Activated CD4-positive, alpha-beta memory T cell treated with anti-CD3 and anti-CD28 coated beads, Interleukin-2, amount 10 ng/mL, durations not matched to agents 7 days and 5 days (primary cell): ENCODE measurements at places on chromosomes 3 and 15. TPM values are rescaled to one million over a fixed set of nuclear protein-coding genes. Genes with fewer than 3 reads are reported as not detected.

The DNASE1L3 gene
- total RNA-seq: not detected

DNA sequence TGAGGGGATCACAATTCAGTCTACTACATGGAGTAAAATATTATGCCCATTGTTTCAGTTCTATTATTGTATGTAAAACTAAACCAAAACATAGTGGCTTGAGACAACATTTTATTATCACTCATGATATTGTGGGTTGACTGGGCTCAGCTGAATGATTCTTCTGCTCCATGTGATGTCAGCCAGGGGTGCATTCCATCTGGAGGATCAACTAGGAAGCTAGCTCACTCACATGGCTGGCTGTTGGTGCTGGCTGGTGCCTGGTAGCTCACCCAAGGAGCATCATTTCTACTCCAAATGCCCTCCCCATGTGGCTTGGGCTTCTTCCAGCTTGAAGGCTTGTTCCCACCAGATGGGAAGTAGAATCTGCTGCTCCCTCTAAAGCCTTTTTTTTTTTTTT, 51.8 kb upstream of the CLRN1 start:
- H3K4me1 ChIP-seq: no peaks in the 10 kb centered on the region
- H3K4me3 ChIP-seq: no peak overlapping the region
- H3K27ac ChIP-seq: no peak overlapping the region
- H3K27me3 ChIP-seq: peaks cover 8% of the 10 kb centered on the region
- H3K36me3 ChIP-seq: no peaks in the 10 kb centered on the region

The MTMR10 gene
- 21.8 TPM for total RNA-seq

DNA sequence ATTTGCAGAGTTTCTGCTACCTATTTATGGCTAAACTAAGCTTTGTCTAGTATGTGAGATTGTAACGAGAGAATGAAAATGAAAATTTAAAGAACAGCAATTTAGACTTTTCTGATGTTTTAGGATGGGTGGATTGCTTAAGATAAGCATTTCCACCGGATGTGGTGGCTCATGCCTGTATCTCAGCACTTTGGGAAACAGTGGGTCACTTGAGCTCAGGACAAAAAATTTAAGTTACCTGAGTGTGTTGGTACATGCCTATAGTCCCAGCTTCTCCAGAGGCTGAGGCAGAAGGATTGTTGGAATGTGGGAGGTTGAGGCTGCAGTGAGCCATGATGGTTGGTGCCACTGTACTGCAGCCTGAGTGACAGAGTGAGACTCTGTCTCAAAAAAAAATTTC, 3.3 kb downstream of the PPP4R2 start:
- H3K36me3 ChIP-seq: peaks cover 63% of the 10 kb centered on the region
- H3K4me1 ChIP-seq: peaks cover 64% of the 10 kb centered on the region
- H3K27me3 ChIP-seq: no peaks in the 10 kb centered on the region
- H3K27ac ChIP-seq: peak overlapping the region; percentile 82
- H3K4me3 ChIP-seq: peak overlapping the region; percentile 73

The NUSAP1 gene
- 243 TPM for total RNA-seq

DNA sequence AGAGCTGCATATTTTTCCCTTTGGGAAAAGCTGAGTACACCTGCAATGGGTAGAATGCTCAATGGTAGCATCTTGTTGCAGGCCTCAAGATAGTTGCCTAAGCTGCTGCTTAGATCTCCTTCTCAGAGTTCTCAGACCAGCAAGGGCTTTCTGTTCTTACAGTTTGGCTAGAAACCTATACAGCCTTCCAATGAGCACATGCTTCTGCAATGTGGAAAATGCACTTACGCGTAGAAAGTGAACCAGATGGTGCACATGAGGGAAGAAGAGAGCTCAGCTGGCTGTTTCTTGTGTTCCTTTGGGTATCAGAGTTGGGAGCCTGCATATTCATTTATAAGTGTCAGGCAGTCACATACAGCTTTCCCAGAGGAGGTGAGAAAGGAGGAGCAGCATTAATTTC, 136.4 kb downstream of the B3GALNT1 start:
- H3K36me3 ChIP-seq: no peaks in the 10 kb centered on the region
- H3K4me1 ChIP-seq: peaks cover 8% of the 10 kb centered on the region
- no peak for DNase-seq
- H3K4me3 ChIP-seq: no peak overlapping the region
- no peaks in the 10 kb centered on the region for H3K27me3 ChIP-seq

- no peaks in the 10 kb centered on the region for H3K4me1 ChIP-seq
- H3K4me3 ChIP-seq: no peak overlapping the region
- no peak for DNase-seq
- H3K27me3 ChIP-seq: no peaks in the 10 kb centered on the region
- no peaks in the 10 kb centered on the region for H3K36me3 ChIP-seq
Measured at GRCh38 chr3:155227141-155227540, 66.3 kb downstream of the STRIT1 start.

The A4GNT gene
- total RNA-seq: not detected

DNA sequence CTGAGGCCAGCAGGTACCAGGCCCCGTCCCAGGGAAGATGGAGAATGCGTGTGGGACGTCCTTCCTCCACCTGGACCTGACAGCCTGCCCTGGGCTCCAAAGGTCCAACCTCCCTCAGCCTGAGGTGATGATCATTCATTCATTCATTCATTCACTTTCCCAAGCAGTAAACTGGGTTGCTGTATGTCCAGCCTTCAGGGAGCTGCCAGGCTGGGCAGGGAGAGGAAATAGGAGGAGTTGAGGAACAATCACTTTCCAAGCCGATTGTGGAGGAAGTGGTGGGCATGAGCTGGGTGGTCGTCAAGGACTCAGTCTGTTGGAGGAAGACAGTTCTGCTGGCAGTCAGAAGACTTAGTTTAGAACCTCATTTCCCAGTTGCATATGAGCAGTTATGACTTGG, 10.2 kb upstream of the CCDC33 start:
- H3K4me3 ChIP-seq: no peak overlapping the region
- DNase-seq: no peak
- no peaks in the 10 kb centered on the region for H3K36me3 ChIP-seq

DNA sequence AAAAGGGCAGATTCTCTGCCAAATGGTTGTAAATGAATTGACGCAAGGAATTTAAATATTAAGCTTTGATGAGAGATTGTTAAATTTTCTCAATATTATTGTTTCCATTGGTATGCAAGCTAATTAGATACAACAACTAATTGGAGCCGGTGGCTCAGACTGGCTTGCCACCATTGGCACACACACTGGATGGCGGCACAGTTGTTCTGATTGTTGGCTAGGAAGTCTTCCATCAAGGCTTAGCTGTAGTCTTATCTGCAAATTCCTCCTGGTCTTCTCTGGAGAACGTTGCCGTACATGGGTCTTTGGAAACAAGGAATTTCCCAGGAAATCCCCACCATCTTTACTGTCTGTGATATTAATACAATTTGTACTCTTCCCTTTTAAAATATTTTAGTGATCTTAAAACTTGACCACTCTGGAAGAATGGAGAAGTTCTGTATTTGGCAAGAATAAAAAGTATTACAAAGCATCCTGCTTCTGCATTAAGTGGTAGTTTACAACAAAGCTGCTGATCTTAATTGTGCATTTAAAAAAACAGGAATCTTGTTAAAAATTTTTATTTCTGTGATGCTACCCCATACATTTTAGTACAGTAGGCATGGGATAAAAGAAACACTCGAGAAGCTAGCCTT, 126.5 kb downstream of the UBE2E2 start:
- H3K36me3 ChIP-seq: no peaks in the 10 kb centered on the region
- H3K27ac ChIP-seq: no peak overlapping the region
- H3K27me3 ChIP-seq: no peaks in the 10 kb centered on the region
- no peak overlapping the region for H3K4me3 ChIP-seq
- no peak for DNase-seq
- no peaks in the 10 kb centered on the region for H3K4me1 ChIP-seq

DNA sequence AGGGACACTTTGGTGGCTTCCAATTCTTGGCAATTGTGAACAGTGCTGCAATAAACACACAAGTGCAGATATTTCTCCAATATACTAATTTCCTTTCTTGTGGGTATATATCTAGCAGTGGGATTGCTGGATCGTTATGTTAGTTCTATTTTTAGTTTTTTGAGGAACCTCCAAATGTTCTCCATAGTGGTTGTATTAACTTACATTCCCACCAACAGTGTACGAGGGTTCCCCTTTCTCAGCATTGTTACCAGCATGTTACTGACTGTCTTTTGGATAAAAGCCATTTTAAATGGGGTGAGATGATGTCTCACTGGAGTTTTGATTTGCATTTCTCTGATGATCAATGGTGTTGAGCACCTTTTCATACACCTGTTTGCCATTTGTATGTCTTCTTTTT, 92.8 kb downstream of the DAPK2 start:
- H3K4me3 ChIP-seq: no peak overlapping the region
- DNase-seq: no peak
- peaks cover 5% of the 10 kb centered on the region for H3K4me1 ChIP-seq
- peaks cover 17% of the 10 kb centered on the region for H3K27me3 ChIP-seq
- no peaks in the 10 kb centered on the region for H3K36me3 ChIP-seq
- no peak overlapping the region for H3K27ac ChIP-seq

DNA sequence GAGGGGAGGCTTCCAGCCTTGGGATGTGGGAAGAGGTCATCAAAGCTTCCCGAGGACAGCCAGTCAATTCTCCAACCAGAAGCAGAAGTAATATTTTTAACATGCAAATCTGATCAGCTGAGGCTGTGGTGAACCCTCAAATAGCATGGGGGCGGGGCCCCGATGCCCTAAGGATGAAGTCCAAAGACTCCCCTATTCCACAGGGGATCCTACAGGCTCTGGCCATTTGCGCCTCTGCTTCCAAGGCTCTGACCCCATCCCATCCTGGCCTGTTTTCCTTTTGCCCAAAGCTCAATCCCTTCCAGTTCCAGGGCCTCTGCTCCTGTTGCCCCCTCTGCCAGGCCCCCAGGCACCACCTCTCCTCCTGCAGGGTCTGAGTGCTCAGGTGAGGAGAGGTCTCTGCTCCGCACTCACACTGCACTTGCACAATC, 6.7 kb upstream of the CSK start:
- peaks cover 2% of the 10 kb centered on the region for H3K27me3 ChIP-seq
- H3K4me1 ChIP-seq: peaks cover 70% of the 10 kb centered on the region
- peak overlapping the region; percentile 35 for H3K27ac ChIP-seq

DNA sequence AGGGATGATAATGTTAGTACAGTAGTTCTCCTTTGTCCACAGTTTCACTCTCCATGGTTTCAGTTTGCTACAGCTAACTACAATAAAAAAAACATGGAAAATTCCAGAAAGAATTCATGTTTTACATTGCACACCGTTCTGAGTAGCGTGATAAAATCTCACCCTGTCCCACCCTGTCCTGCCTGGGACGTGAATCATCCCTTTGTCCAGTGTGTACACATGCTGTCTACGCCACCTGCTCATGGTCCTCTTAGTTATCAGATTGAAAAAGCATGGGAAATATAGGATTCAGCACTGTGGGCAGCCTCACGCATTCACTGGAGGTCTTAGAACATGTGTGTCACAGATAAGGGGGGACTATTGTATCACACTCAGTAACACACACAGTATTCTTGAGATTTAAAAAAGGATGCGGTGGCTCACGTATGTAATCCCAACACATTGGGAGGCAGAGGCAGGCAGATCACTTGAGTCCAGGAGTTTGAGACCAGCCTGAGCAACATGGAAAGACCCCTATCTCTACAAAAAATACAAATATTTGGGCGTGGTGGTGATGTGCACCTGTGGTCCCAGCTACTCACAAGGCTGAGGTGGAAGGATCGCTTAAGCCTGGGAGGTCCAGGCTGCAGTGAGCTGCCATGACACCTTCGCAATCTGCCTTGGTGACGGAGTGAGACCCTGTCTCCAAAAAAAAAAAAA, 8.7 kb upstream of the FLNB start:
- H3K27me3 ChIP-seq: no peaks in the 10 kb centered on the region
- no peak overlapping the region for H3K4me3 ChIP-seq
- no peak for DNase-seq

The CPLX3 gene
- total RNA-seq: not detected

DNA sequence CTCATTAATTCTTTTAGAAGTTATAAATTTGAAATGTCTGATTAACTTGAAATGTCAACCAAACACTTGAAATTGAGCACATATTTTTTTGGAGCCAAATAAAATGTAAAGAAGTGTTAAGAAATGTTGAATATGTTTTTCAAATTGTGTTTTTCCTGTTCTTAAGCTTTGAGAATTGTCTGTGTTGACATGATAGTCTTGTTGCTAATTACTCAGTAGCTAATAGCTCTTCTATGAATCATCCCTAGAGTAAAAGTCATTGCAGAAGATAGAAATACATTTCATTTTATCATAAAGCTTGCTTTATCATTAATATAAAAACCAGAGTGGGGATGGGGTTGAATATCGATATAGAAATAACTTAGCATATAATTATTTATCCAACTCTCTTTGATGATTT, 41.9 kb upstream of the ABHD10 start:
- H3K27ac ChIP-seq: no peak overlapping the region
- H3K4me3 ChIP-seq: no peak overlapping the region
- H3K4me1 ChIP-seq: no peaks in the 10 kb centered on the region
- no peak for DNase-seq
- H3K27me3 ChIP-seq: no peaks in the 10 kb centered on the region
- H3K36me3 ChIP-seq: peaks cover 3% of the 10 kb centered on the region

DNA sequence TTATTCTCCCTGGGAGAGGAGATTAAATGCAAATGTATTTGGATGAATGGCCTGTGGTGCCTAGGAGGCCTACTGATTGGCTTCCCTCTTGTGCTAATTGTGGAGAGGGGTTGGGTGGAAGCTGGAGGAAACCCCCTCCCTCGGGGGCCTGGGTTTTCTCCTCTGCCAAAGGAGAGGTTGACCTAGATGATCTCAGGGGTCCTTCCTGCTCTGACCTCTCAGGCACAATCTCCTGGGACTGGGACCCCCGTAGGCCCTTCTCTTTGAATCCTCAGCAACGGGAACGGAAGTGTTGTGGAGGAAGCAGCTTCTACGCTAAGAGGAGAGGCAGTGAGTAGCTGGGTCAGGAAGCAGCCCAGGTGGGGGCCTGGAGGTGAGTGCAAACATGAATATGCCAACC, 40.5 kb upstream of the MAGEF1 start:
- no peak overlapping the region for H3K4me3 ChIP-seq
- peaks cover 9% of the 10 kb centered on the region for H3K4me1 ChIP-seq
- H3K27ac ChIP-seq: no peak overlapping the region
- H3K36me3 ChIP-seq: no peaks in the 10 kb centered on the region
- peaks cover 1% of the 10 kb centered on the region for H3K27me3 ChIP-seq

- no peak for DNase-seq
- no peaks in the 10 kb centered on the region for H3K4me1 ChIP-seq
- no peak overlapping the region for H3K27ac ChIP-seq
- H3K27me3 ChIP-seq: no peaks in the 10 kb centered on the region
- H3K4me3 ChIP-seq: no peak overlapping the region
- no peaks in the 10 kb centered on the region for H3K36me3 ChIP-seq
Measured at GRCh38 chr15:95609096-95609495, 721.4 kb upstream of the NR2F2 start.

- H3K27me3 ChIP-seq: no peaks in the 10 kb centered on the region
- H3K36me3 ChIP-seq: no peaks in the 10 kb centered on the region
- no peak overlapping the region for H3K27ac ChIP-seq
- no peaks in the 10 kb centered on the region for H3K4me1 ChIP-seq
Measured at GRCh38 chr3:34856081-34856947, 783.0 kb upstream of the ARPP21 start.

DNA sequence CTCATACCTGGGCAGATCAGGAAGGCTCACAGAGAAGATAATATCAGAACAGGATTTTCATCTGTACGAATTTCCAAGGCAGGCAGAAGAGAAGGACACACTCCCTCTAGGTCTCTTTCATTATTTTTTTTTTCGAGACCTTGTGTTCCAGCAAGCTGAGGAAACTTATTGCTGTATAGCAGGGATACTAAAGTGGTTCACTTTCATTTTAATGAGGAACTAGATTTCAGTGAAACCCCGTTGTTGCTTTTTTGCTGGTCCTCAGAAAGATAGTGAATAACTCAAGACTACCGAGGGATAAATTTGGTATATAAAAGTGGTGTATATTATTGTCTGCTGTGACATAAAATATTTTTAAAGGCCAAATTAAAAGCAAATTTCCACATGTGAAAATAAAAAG, 24.6 kb downstream of the MEIS2 start:
- H3K27me3 ChIP-seq: no peaks in the 10 kb centered on the region
- no peak for DNase-seq
- no peaks in the 10 kb centered on the region for H3K36me3 ChIP-seq

The CIDEC gene
- total RNA-seq: not detected

The PLA2G4E gene
- not detected for total RNA-seq
